ENCODE measurements at places on chromosomes 16 and 17.

DNA sequence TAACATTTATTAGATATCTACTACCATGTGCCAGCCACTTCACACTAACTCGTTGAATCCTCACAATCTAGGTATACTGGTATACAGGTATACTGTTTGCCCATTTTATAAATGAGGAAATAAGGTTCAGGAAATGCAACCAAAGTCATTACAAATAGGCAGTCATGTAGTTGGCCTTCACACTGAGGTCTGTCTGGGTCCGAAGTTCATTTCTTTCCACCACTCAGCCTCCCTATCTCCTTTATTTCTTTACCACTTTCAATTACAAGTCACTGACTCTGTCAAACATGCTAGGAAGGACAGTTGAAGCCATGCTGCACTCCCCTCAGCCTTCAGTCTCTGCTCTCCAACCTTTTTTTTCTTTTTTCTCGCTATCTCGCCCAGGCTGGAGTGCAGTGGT is 20.7 kb upstream of the SIAH1 start:
- DNase-seq, result no peak

DNA sequence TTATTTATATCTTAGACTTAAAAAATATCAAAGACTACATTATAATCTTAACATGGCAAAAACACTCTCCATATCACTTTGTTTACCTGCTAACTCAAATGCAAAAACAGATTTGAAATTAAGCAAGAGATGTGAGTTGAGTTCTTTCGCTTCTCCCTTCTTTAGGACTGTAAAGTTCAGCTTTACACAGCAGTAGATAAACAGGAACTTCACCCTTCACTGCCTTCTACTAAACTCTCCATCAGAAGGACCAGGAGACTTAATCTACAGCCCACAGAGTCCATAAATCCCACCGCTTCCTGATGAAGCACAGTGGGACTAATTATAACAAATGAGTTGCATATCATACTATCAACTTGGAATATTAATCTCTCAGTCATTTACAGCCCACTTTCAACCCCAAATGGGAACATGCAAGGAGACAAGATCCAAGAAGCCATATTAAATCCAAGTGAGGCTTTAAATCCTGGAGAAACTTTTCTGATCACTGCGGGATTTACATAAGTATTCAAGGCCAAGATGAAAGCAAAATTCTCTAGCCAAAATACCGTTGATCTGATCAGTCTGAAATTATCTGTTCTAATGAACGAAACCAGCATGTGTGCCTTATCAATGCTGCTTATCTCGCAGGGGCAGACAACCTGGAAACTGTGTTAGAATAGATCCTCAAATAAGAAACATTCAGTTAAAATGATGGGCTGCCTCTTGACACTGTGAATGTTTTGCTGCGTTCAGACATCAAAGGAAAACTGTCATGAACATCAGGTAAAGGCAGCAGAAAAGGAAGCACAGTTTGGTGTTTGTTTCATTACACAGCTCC is 1.6 kb downstream of the AMFR start:
- DNase-seq, result peak; percentile 12

- no peak for DNase-seq
Measured at GRCh38 chr16:87721622-87722585, 43.9 kb downstream of the KLHDC4 start.

DNA sequence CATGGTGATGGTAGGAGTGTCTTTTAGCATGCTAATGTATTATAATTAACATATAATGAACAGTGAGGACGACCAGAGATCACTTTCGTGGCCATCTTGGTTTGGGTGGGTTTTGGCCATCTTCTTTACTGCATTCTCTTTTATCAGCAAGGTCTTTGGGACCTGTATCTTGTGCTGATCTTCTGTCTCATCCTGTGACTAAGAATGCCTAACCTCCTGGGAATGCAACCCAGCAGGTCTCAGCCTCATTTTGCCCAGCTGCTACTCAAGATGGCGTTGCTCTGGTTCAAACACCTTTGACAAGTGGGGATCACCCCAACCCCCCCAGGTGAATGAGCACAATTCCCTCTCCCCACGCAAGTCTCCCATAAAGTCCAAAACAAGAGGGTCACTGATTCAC is 49.3 kb upstream of the ETV4 start:
- DNase-seq, result no peak

GRCh38 chr16:84350685-84351400 is 17.5 kb upstream of the ATP2C2 start:
- DNase-seq, result no peak

DNA sequence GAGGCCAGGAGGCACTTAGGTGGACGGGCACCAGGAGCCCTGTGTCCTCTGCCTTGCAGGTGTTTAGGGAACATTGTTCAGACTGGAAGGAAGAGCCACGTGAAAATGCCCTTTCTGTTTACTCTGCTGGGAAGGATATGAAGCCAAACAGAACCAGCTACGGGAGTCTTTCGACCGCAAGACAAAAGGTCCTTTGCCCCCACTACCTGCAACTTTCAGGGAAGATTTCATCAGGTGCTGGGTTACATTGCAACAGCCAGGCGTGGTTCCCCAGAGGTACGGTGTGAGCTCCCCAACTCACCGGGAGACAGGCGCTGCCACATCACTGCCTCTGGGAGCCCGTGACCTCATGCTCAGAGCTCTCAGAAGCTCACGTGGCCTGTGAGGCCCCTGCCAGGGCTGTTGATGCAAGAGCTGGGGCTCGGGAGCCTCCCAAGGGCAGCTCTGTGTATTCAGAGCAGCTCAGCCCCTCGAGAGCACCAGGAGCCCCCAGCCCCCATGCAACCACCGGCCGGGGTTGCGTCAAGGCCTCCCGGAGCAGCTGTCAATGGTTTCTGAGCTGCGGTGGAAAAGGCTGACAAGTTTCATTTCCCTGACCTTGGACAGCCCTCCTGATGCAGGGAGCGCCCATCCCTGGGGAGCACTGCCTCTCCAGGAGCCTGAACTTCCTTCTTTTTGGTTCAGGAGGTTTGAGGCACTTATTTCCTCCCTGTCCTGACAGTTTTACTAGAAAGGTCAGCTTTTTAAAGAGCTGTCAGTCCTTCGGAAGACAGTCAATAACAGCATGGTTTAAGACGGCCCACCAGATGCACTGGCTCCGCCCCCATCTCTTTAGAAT is 42.1 kb downstream of the TBC1D16 start:
- DNase-seq, result peak; percentile 89

- DNase-seq, result peak; percentile 58
Measured at GRCh38 chr17:17818088-17818526, 18.7 kb downstream of the SREBF1 start.

GRCh38 chr17:55163408-55163807 is 101.4 kb upstream of the HLF start:
- DNase-seq, result no peak

- peak; percentile 34 for DNase-seq
Measured at GRCh38 chr17:62629556-62630364, 2.3 kb downstream of the MRC2 start.

GRCh38 chr17:80295146-80295545 is 34.5 kb downstream of the RNF213 start:
- no peak for DNase-seq

DNA sequence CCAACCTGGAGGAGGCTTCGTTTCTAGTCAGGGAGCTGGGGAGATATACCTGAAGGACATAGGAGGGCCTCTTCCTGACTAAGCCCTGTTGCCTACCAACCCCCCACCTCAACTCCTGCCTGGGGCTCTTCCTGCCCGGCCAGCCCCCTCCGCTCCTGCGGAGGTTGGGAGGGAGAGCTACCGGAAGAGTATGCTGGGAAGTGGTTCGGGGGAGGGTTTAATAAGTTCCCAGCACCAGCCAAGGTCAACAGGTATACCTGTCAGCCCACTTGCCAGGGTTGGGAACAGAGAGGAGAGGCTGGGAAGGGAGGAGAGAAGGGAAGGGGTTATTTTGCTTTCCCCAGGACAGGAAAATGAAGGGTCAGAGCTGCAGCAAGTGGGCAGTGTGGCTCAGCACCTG is 4.7 kb downstream of the PPP1R1B start:
- DNase-seq, result no peak

GRCh38 chr17:50361561-50362480 is 11.2 kb downstream of the MRPL27 start:
- DNase-seq, result peak; percentile 74

DNA sequence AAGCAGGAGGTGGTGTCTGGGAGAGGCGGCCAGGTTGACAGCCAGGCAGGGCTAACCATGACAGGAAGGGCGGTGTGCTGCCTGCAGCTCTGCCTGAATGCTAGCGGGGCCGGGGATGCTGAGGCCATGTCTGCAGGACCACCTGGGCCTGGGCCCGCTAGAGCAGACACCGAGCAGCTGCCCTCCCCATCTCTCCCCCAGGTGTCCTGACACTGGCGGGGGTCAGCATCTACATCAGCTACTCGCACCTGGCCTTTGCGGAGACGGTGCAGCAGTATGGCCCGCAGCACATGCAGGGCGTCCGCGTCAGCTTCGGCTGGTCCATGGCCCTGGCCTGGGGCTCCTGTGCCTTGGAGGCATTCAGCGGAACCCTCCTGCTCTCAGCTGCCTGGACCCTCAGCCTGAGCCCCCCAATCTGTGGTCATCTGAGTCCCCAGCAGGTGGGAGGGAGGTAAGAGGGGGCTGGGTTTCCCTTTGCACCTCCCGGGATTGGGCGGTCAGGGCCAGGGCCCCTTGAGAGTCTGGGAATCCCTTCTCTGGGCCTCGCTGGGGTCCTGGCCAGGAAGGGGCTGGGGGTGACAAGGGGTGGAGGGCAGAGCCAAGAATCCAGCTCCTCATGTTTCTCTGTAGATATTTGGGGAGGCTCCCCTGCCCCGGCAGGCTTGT is 7.5 kb downstream of the TMEM235 start:
- no peak for DNase-seq

GRCh38 chr17:34261568-34262337 is 6.7 kb downstream of the CCL2 start:
- no peak for DNase-seq

- DNase-seq, result peak; percentile 98
Measured at GRCh38 chr16:31117384-31118222, at the start of gene KAT8. Gene KAT8 (plus strand): TSS chr16:31117664. CDS start chr16:31117682, 18 bp downstream.

- DNase-seq, result no peak
Measured at GRCh38 chr16:24139282-24139681, 116.9 kb upstream of the CACNG3 start.

- peak; percentile 88 for DNase-seq
Measured at GRCh38 chr16:15507301-15507958, 73.0 kb downstream of the BMERB1 start.
